ENCODE measurements at places on chromosomes 4 and X.

- DNase-seq: no peak
These were observed 105.9 kb upstream of the DIAPH2 start for GRCh38 chrX:96578781-96579180.

- no peak for DNase-seq
These were observed 136.5 kb upstream of the GALNTL6 start for GRCh38 chr4:171676555-171677215.

DNA sequence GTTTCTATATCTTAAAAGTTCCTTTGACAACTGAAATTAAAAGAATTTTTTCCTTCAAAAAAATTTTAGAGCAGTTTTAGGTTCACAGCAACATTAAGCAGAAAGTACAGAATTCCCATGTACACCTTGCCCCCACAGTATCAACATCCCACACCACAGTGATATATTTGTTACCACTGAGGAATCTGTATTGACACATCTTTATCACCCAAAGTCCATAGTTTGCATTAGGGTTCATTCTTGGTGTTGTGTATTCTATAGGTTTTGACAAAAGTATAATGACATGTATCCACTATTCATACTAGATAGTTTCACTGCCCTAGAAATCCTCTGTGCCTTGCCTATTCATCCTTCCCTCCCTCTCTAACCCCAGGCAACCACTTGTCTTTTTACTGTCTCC, 43.7 kb downstream of the FNIP2 start:
- DNase-seq: no peak

DNA sequence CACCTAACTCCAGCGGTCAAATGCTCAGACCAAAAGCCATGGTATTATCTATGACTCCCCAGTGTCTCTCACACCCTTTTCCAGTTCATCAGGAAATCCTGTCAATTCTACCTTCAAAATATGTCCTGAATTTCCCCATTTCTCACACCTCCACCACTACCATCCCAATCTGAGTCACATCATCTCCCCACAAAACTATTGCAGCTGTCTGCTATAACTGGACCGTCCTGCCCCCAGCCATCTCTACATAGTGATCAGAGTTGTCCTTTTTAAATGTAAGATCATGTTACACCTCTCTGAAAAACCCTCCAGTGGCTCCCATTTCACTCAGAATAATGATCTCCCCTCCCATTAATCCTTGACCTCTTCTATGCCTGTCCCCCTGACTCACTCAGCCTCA, 6.8 kb upstream of the ODAPH start:
- DNase-seq: no peak

GRCh38 chr4:184400375-184400870, 73.9 kb downstream of the IRF2 start:
- no peak for DNase-seq

GRCh38 chr4:1611501-1611870, 72.6 kb downstream of the FAM53A start:
- DNase-seq: no peak

DNA sequence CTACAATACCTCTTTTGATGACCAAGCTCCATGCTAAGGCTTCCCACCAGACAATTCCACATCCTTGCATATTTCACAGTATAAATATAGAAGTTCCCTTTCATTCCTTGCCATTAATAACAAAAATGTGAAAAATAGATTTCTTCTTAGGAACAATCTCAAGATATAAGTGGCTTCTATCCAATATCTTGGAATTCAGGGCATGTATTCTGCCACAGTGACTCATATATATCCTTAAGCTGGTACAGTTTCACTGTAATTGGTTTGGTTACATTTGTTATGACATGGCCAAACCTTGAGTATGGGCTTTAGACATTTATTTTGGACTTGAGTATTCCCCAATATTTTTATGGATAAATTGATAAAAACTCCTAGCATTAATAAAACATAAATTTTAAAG, 181.7 kb upstream of the DDX53 start:
- no peak for DNase-seq

GRCh38 chrX:11722304-11722703, 35.7 kb upstream of the MSL3 start:
- DNase-seq: no peak

DNA sequence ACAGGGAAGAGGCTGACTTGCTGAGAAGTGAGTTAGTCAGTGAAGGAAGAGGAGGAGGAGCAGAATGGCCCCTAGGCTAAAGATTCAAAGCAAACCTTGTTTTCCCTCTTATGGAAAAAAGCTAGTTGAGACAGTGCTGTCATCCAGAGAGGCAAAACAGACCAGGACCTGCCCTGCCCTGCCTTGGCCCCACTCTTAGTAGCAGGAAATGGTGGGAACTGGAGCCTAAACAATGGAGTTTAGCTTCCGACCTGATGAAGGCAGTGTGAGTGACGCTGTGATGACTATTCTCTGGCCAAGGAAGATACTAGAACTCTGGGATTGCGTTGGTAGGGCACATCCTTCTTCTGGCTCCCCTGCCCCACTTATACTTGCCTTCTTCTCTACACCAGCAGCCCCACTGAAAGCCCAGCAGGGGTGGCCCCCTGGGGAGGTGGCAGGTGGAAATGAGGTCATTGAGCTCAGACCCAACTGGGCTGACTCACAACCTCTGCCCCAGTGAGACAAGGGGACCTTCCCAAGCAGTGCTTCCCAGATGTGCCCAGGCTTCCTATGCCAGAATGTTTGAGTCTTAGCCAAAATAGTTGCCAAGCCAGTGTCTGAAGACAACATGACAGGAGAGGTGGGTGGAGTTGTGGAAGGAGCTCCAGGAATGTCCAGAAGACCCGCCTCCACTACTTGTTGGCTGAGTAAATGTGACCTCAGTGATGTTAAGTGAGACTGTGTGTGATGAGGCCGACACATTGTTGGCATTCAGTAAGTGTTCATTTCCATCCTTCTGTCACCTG, 38.8 kb downstream of the MSN start:
- DNase-seq: no peak
